ENCODE measurements at places on chromosomes 6 and 20.

DNA sequence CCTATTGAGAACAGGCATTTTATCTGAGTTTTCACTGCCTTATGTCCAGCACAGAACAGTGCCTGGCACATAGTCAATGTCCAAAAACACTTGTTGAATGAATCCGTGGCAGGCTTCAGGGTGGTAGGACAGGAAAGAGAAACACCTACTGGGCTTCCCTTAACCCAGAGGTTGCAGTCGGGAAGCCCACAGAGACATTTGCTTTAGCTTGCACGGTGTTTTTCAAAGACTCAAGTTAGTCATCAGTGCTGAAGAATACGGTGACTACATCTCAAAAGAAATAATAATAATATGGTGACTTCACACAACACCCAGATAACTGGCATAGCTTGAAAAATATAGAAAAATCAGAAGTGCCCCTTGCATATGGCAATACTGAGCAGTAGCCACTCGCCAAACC lies 160.4 kb downstream of the CD83 start:
- DNase-seq, result no peak

DNA sequence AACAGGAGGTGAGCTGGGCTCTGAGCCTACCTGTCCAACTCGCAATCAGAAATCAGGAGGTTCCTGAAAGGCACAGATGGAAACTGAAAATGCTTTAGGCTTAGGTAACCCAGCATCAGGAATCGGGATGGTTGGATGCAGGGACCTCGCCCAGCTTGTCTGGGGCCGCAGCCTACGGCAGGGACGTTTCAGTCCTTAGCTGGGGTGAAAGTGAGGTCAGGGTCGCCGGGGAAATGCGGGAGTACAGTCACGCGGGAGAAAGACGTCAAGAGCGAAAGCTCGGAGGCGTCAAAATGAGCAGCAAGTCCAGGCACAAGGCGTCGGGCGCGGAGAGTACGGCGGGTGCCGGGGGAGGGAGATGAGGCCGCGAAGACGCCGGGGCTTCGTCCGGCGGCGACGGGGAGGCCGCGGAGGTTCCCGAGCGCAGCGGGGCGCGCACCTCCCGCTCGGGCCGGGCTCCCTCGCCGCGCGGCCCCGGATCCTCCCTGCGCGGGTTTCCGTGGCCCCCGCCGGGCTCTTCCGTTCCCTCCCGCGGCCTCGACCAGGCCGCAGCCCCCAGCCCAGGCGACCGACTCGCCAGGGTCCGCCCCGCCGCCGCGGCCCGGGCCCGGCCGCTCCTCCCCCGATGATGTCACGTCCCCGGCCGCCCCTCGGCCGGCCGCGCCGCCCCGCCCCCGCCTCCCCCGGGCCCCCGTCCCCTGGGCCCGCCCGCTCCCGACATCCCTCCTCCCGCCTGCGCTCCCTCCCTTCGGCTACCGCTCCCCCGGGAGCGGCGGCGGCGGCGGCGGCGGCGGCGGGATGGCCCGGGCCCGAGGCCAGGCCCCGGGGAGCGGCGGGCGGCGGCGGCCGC lies at the start of gene EBF4:
Gene EBF4, plus strand, starts transcription at position 745 of the 850 bp plus-strand sequence. CDS start 866 bp downstream, outside the sequence.
- DNase-seq, result no peak

GRCh38 chr20:38229376-38230252 lies 30.9 kb downstream of the KIAA1755 start:
- DNase-seq, result no peak

GRCh38 chr6:135867332-135867731 lies 15.8 kb downstream of the PDE7B start:
- DNase-seq, result no peak

DNA sequence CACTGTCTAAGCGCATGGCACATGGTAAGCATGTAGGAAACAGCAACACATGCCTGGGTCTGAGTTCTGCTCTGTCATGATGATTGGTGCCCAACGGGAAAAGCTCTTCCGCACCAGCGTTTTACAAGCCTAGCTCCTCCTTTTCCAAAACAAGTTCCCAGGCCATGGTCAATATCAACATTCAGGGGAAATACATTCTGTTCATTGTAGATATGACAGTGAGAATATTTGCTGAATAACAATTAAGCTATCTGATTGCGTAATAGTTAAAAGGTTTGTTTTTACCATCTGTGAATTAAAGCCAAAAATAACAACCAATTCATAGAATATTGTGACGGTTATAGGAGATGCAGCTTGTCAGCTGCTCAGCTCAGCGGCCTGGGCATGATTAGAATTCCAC lies 404.3 kb upstream of the SLC35B3 start:
- DNase-seq, result no peak

- no peak for DNase-seq
These were observed 661.6 kb downstream of the DHX35 start for GRCh38 chr20:39623584-39624234.

DNA sequence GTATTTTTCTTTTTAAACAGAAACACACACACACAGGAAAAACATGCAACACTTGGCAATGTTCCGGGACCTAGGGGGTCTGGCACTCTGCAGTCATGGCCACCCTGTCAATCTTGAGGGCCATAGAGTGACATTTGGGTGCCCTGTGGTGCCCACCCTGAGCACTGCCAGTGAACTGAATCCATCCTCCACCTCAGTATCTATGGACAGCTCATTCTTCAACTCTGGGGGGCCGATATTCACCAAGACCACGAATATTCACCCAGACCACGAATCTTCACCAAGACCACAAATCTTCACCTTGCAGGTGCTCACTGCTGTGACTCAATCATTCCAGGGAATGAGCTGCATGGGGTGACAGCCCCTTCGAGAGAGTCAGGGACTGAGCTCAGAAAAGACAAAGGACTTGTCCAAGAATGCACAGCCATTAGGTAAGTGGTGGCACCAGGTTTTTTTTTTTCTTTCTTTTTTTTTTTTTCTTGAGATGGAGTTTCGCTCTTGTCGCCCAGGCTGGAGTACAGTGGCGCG lies 19.1 kb downstream of the SNAI1 start:
- DNase-seq, result peak; percentile 46

GRCh38 chr6:123966618-123967017 lies 163.0 kb downstream of the NKAIN2 start:
- DNase-seq, result no peak

DNA sequence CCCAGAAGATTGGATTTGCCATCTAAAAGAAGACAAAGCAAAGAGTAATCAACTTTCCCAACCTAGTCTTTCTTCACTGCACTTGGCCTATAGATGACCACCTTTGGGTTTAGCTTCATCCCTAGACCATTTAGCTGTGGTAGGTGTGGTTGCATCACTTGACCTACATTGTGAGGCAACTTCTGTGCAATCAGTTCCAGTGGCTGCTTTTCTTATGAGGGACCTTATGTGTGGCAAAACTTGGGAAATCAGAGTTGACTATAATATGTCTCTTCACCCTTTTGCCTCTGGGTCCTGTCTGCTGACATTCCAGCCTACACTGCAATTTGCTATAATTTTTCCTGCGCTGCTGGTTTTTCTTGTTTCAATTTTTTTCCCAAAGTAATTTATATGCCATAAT lies 55.2 kb downstream of the PRDM13 start:
- DNase-seq, result no peak

GRCh38 chr6:4107873-4108272 lies 27.5 kb downstream of the ECI2 start:
- DNase-seq, result no peak

- DNase-seq, result no peak
These were observed 41.7 kb downstream of the PHF3 start for GRCh38 chr6:63677282-63677681.

DNA sequence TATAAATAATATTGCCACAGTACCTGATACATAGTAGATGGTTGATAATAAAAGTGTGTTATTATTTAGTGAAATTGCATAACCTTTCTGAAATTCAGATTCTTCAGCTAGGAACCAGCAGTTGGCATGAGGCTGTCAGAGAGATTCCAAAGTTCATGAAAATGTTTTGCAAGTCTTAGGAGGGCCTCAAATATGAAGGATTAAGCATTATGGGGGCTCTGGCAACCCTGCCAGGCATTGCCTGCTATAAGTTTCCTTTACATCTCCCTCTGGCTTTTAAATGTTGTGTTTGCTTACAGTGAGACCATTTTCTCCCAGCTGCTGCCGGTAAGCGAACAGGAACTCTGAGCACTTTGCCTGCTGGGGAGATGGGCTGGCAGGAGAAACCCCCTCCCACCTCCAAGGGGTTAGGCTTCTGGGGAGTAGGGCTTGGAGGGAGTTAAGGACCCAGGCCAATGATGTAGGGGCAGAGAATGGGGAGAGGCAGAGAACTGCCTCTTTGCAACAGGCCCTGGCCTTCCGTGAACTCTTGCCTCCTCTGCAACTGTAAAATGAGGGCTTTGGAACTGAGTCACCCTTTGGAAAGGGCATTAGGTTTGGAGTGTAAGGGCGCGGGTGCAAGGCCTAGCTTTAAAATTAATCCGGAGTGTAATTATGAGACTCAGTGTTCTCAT lies 33.2 kb upstream of the KIF3B start:
- no peak for DNase-seq

DNA sequence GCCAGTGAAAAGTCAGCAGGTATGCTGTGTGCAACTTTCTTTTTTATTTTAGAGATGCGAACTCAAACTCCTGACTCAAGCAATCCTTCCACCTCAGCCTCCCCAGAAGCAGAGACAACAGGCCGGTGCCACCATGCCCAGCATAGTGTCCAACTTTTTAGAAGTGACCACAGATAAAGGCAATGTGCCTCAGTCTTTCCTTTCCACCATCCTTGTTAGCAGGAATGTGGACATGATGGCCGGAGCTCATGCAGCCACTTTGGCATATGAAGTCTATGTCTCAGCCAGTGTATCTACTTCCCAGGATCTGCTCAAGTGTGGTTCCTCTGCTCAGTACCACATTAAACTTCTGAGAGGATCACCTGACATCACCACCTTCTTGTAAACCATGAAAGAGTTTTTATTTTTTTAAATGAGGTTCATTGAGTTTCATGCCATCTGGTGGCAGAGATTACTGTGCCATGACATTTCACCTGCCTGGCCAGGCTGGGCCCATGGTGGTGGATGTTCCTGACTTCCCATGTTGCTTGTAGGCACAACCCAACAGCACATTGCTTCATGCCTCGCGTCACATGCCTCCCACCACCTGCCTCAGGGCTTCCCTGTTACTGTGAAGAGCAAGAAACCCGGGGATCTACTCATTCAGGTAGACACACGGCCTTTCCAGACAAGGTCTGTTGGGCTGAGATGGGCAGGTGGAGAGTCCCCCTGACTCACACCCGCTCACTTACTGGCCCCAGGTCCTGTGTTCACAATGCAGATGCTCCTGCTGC lies 216.5 kb downstream of the LY86 start:
- no peak for DNase-seq

- DNase-seq, result no peak
These were observed 35.1 kb downstream of the TIAM2 start for GRCh38 chr6:155030148-155030720.

GRCh38 chr6:146883640-146884531 lies 285.1 kb downstream of the ADGB start:
- no peak for DNase-seq

GRCh38 chr6:85747093-85747492 lies 104.4 kb upstream of the SYNCRIP start:
- peak; percentile 26 for DNase-seq

DNA sequence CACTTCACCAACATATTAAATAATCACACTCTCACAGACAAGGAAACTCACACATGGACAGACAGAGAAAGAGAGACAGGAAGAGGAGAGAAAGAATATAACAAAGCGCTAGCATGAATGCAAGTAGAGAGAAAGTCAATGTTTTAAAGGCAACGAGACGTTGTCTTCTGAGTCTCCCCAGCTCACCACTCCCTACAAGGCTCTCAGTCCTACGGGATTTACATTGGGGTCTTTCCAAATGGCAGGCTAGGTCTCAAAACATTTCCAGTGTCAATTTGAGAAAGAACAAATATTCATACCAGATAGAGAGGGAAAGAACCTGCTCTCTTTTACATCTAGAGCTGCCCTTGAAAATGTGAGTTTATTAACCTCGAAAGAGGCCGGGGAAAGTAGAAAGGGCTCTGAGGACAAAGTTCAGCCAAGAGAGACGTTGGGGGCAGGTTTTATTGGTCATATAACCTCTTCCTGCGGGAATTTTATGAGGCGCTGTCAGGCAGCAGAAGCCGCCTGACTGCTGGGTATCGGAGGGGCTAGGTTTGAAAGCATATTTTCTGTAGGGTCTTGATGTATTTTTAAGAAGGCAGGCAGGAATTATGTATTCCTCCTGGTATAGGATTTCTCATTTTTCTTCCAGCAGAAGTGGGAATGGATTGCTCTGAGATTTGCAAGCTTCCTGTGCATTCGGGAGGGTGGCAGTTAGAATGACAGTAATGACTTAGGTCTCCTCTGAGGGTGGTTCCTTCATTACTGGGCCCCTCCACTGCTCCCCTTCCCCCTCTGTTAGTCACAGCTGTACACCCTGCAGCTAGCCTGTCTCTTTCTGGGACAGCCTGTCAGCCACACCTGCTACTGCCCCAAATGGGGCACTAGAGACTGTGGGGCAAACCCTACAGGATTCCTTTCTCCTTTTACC lies 34.4 kb upstream of the KIF16B start:
- no peak for DNase-seq

DNA sequence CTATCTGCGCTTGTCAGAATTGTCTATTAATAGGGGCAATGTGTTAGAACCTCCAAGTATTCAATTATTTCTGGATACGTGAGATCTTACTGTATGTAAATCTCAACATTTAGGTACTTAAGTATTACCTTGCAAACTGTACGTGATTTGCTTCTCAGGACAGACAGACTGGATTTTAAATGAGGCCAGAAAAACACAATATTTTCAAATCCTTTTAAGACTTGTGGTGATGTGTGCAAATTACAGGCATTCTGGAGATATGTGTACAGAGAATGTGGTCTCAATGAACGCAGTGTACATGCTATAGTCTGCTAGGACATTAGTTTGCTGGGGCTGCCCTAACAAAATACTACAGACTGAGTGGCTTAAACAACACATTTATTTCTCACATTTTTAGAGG lies 16.9 kb downstream of the CCR6 start:
- no peak for DNase-seq

GRCh38 chr6:149830731-149831307 lies 33.3 kb downstream of the LRP11 start:
- DNase-seq, result no peak

GRCh38 chr6:26043384-26044139 lies 43.7 kb upstream of the HFE start:
- DNase-seq, result peak; percentile 87

GRCh38 chr6:46440641-46441040 lies 50.6 kb downstream of the RCAN2 start:
- no peak for DNase-seq

- DNase-seq, result no peak
These were observed 400.4 kb upstream of the IMPG1 start for GRCh38 chr6:76472858-76473257.

GRCh38 chr6:9482030-9482738 lies 932.7 kb downstream of the TFAP2A start:
- peak; percentile 97 for DNase-seq

DNA sequence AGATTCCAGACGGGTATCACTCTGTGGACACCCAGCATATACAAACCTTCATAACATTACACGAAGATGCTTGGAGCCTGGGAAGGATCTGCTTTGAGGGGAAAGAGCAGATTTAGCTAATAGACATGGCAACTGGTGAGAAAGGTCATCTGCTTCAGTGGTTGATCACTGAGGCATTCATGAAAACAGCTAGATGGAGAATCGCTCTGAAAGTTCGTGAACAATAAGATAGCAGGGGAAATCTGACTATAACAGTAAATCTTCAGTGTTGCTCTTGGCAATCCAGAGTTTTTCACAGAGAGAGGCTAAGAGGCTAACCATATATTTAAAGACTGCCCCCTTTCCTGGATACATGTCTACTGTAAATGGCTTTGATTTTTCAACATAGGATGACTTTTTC lies 245.3 kb downstream of the FARS2 start:
- DNase-seq, result no peak

- DNase-seq, result peak; percentile 88
These were observed 8.1 kb downstream of the NEDD9 start for GRCh38 chr6:11224252-11224965.
